ENCODE measurements at places on chromosomes 3 and 15.
A peak's percentile ranks its signal among the peaks of the same experiment; 100 is the strongest.

DNA sequence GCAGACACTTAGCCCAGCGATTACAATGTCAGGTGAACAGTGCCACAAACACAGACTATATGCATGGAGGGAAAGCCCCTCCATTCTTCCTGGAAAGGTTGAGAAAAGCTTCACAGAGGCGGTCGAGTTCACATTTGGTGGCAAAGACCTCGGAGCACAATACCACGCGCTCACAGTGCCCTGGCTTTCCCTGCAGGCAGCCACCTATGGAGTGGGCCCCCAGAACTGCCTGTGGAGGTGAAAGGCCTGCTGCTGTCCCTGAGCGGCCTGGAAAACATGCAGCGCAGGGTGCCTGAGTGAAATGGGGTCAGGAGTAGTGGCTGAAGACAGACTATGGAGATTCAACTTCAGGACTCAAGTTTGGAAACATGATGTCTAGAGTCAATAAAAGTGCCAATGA is 26.9 kb downstream of the PDIA5 start:
- DNase-seq: no peak

DNA sequence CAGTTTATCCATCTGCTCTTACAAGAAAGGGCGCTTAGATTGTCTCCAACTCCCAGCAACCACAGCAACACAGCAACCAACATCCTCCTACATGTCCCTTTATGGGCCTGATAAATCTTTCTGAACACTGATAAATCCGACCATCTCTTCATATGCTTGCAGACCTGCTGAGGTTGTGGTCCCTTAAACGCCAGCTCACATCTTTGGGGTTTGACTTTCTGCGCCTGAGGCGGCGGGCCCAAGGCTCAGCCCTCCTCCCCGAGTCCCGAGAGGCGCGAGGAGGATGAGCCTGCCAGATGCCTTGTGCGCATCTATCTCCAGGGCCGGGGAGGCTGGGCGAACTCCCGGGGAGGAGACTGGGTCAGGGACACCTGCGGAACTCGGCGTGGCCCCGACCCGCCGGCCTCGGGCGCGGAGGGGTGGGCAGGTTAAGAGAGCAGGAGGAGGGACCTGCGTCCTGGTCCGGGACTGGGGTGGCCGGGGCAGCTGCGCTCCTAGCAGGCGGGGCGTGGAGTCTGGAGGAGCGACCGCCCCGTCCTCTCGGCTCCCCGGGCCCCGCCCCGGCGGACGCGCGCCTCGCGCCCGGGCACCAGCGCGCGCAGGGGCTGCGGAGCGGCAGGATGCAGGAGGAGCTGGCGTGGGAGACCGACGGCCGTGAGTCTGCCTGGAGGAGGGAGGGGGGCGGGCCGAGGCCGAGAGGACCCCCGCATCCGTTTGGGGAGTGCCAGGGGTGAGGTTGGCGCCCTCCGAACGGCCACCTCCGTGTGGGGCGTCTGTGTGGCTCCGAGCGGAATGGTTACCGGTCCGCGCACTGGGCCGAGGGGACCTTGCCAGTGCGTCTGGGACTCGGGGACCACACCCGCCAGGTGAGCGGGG is at the start of gene ANKDD1A:
ANKDD1A (plus strand) TSS at position 592 of the 876 bp plus-strand sequence; CDS start at position 621, 29 bp downstream.
- DNase-seq: peak; percentile 38

DNA sequence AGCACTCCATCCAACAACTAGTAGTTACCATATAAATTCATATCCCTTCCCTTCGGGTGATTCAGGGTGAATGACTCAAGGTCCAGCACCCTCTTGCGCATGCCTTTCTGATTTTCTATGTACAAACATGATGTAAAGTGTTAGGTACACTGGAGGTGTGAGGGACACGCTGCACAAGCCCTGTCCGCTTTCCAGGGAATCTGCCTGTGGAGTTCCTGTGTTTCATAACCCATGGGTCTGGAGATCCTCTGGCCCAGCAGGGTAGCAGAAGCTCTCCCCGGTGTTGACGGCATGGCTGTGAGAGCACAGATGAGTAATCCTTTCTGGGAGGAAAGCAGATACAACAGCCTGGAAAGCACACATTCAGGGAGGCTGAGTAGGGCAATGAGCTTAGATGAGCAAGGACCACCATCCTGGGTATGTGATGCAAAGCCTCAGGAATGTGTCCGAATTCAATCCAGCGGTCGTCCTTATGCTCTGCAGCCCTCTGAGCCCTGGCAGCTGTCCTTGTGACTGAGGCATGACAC is 142.9 kb upstream of the TP63 start:
- no peak for DNase-seq

DNA sequence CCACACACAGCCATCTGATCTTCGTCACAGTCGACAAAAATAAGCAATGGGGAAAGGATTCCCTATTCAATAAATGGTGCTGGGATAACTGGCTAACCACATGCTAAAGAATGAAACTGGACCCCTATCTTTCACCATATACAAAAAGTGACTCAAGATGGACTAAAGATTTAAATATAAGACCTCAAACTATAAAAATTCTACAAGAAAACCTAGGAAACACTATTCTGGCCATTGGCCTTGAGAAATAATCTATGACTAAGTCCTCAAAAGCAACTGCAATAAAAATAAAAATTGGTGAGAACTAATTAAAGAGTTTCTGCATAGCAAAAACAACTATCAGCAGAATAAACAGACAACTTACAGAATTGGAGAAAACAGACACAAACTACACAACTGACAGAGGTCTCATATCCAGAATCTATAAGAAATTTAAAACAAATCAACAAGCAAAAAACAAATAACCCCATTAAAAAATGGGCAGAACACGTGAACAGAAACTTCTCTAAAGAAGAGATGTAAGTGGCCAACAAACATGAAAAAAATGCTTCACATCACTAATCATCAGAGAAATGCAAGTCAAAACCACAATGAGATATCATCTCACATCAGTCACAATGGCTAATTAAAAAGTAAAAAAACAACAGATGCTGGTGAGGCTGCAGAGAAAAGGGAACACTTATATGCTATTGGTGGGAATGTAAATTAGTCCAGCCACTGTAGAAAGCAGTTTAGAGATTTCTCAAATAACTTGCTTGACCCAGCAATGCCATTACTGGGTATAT is 104.0 kb downstream of the NR1I2 start:
- no peak for DNase-seq

DNA sequence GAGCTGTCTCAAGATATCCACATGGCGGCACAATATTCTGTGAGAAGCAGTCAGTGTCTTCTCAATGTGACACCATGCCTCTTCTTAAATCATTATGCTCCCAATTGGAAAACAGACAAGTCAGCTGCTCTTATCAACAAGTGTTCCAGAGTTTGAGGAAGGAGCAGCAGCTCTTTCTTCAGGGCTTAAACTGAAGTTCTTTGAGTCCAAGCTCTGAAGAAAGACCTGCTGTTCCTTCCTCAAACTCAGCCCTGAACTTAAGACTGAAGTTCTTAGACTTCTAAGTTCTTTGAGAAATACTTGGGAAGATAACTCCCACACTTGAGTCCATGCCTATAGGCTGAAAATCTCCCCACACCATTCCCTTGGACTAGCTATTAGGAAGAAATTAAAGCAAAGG is 43.4 kb downstream of the NPTN start:
- no peak for DNase-seq
